Activated T-cell treated with anti-CD3 and anti-CD28 coated beads, Interleukin-2, amount 50 U/mL, for 72 hours (primary cell): ENCODE measurements at places on chromosomes 2 and 18. TPM values are rescaled to one million over a fixed set of nuclear protein-coding genes. Genes with fewer than 3 reads are reported as not detected.

The SLC38A11 gene
- total RNA-seq: not detected

- DNase-seq: no peak
- no peak overlapping the region for H3K4me3 ChIP-seq
- H3K36me3 ChIP-seq: no peaks in the 10 kb centered on the region
- no peak overlapping the region for H3K27ac ChIP-seq
Observed at GRCh38 chr2:180823546-180824141, 156.8 kb upstream of the UBE2E3 start.

GRCh38 chr2:95292623-95293260, 4.4 kb upstream of the KCNIP3 start:
- H3K4me1 ChIP-seq: no peaks in the 10 kb centered on the region
- no peak overlapping the region for H3K27ac ChIP-seq
- peaks cover 2% of the 10 kb centered on the region for H3K36me3 ChIP-seq
- H3K27me3 ChIP-seq: no peaks in the 10 kb centered on the region

The LGALSL gene
- 2.0 TPM for total RNA-seq

- H3K27me3 ChIP-seq: no peaks in the 10 kb centered on the region
- peaks cover 7% of the 10 kb centered on the region for H3K36me3 ChIP-seq
- H3K27ac ChIP-seq: no peak overlapping the region
- no peak for DNase-seq
- no peaks in the 10 kb centered on the region for H3K4me1 ChIP-seq
- no peak overlapping the region for H3K4me3 ChIP-seq
Observed at GRCh38 chr2:135337071-135337470, 193.9 kb downstream of the ZRANB3 start.

The NT5C1B gene
- not detected for total RNA-seq

- H3K4me3 ChIP-seq: no peak overlapping the region
- no peaks in the 10 kb centered on the region for H3K36me3 ChIP-seq
- DNase-seq: no peak
- no peak overlapping the region for H3K27ac ChIP-seq
- peaks cover 10% of the 10 kb centered on the region for H3K27me3 ChIP-seq
- peaks cover 6% of the 10 kb centered on the region for H3K4me1 ChIP-seq
Observed at GRCh38 chr2:234048049-234048448, 2.5 kb upstream of the SPP2 start.

DNA sequence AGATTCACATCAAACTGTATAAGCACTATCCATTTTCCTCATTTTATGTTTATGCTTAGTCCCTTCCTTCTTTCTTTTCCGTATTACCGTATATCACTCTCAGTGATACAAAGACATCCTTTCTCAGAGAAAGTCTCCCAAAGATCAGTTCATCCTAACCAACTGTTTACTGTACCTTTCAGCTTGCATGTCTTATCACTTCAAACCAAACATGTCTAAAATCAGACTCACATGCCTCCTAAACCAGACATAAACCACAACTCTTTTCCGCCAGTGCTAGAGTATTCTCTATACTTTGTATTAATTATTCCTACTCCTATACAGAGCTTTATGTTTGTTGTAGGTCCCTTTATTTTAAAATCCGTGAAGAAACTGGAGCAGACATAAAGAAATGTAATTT, 41.5 kb downstream of the KCMF1 start:
- peaks cover 18% of the 10 kb centered on the region for H3K36me3 ChIP-seq
- H3K27me3 ChIP-seq: no peaks in the 10 kb centered on the region
- H3K4me3 ChIP-seq: peak overlapping the region; percentile 56
- peak overlapping the region; percentile 57 for H3K27ac ChIP-seq

DNA sequence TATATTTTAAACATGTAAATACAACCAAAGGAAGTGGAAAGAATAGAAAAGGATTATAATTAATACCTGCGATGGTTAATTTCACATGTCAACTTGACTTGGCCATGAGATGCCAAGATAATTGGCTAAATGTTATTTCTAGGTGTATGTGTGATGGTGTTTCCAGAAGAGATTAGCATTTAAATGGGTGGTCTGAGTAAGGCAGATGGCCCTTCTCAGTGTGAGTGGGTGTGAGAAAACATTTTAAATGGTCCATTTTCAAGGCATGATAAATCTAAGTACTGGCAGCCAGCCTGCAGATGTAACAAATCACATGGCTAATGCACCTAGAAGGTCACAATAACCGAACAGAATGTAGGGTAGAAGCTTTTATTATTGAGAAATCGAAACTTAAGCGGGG, 99.6 kb upstream of the CDH7 start:
- H3K4me3 ChIP-seq: no peak overlapping the region
- H3K36me3 ChIP-seq: no peaks in the 10 kb centered on the region
- H3K27ac ChIP-seq: no peak overlapping the region
- DNase-seq: no peak

DNA sequence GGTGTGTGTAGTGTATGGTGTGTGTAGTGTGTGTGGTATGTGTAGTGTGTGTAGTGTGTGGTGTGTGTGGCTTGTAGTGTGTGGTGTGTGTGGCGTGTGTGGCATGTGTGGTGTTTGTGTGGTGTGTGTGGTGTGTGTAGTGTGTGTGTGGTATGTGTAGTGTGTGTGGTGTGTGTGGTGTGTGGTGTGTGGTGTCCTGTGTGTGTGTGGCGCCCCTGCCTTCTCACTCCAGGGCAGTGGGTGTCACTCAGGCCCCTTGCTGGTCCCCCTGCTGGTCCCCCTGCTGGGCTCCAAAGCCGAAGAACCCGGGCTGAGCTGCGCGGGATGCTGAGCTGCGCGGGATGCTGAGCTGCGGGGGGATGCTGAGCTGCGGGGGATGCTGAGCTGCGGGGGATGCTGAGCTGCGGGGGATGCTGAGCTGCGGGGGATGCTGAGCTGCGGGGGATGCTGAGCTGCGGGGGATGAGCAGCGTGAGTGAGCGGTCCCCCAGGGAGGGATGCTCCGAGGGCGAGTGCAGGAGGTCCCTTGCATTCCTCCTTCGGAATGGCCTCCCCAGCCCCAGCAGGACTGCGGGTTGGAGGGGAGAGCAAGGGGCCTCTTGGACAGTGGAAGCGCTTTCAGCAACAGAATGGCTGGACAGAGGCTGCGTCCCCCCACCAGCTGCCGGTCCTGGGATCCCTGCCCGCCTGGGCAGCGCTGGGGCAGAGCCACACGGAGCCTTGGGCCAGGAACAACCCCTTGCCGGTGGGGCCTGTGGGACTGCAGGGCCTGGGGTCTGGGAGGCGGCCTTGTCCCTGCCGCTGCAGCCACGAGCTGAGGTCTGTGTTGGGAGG, 3.4 kb upstream of the RTP5 start:
- H3K27ac ChIP-seq: no peak overlapping the region
- H3K4me3 ChIP-seq: no peak overlapping the region
- peaks cover 72% of the 10 kb centered on the region for H3K4me1 ChIP-seq
- DNase-seq: no peak
- peaks cover 35% of the 10 kb centered on the region for H3K27me3 ChIP-seq

The MAP3K20 gene
- total RNA-seq: 10.1 TPM

The TEX44 gene
- not detected for total RNA-seq

DNA sequence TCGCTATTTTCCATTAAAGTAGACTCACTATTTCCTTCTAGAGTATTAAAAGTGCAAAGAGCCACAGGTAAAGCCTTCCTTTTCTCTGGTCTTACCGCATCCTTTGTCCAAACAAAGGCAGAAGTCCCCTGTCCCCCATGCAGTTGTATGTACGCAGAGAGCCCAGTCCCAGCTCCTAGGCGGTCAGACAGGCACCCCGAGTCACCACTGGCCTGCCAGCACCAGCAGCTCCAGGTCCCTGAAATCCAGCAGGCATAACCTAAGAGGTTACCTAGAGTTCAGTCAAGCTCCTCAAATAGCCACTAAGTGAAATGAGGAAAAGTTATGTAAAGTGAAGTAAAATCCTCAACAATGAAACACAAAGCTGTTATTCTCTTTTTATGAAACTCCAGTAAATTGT, 60.4 kb upstream of the TWIST2 start:
- H3K4me1 ChIP-seq: no peaks in the 10 kb centered on the region
- no peak for DNase-seq
- H3K36me3 ChIP-seq: no peaks in the 10 kb centered on the region

DNA sequence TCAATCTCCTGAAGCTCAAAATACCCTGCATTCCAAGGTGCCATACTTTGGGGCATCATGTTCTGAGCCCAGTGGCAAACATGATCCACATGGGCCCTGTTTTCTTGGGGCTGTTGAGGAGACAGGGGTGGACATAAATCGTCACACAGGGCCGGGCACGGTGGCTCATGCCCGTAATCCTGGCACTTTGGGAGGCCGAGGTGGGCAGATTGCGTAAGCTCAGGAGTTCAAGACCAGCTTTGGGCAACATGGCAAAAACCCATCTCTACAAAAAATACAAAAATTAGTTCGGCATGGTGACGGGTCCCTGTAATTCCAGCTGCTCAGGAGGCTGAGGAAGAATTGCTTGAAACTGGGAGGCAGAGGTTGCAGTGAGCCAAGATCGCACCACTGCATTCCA, 13.6 kb upstream of the MSH6 start:
- H3K4me3 ChIP-seq: no peak overlapping the region
- peaks cover 4% of the 10 kb centered on the region for H3K36me3 ChIP-seq
- no peak overlapping the region for H3K27ac ChIP-seq
- DNase-seq: no peak
- H3K27me3 ChIP-seq: no peaks in the 10 kb centered on the region
- H3K4me1 ChIP-seq: peaks cover 9% of the 10 kb centered on the region

- H3K36me3 ChIP-seq: no peaks in the 10 kb centered on the region
- no peak overlapping the region for H3K4me3 ChIP-seq
- H3K4me1 ChIP-seq: no peaks in the 10 kb centered on the region
- H3K27me3 ChIP-seq: peaks cover 27% of the 10 kb centered on the region
- no peak overlapping the region for H3K27ac ChIP-seq
- no peak for DNase-seq
Observed at GRCh38 chr2:109662889-109663288, 48.7 kb downstream of the SOWAHC start.

GRCh38 chr2:43622931-43623451, 14.1 kb upstream of the PLEKHH2 start:
- no peak overlapping the region for H3K4me3 ChIP-seq
- no peak for DNase-seq
- H3K27ac ChIP-seq: no peak overlapping the region

DNA sequence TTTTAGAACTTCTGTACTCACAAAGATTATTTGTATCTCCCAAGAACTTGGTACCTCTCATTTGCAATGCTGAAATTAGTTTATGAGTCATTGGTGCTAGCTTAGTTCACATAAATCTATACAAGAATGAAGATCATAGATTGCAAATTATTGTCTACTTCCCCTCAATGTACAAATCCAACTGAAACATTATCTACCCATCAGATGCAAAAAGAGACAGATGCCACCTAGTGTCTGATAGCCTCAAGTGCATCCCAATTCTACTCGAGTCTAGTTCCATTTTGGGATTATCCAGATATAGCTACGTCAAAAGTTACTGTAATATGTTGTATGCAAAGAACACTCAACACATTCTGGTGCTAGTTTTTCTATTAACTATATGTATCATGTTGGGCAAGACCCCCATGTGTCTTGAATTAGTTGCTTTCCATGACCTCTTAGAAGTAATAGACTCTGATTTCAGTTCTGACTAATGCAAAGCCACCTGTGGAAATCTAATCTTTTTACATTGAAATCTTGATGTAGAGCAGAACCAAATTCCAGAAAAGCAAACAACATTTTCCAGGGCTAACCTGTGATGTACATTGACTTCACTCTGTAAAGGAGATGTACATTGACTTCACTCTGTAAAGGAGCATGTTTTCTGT, 210.0 kb downstream of the RBM43 start:
- no peaks in the 10 kb centered on the region for H3K27me3 ChIP-seq
- no peak overlapping the region for H3K4me3 ChIP-seq
- no peaks in the 10 kb centered on the region for H3K36me3 ChIP-seq
- H3K27ac ChIP-seq: no peak overlapping the region

The TNFAIP6 gene
- not detected for total RNA-seq

DNA sequence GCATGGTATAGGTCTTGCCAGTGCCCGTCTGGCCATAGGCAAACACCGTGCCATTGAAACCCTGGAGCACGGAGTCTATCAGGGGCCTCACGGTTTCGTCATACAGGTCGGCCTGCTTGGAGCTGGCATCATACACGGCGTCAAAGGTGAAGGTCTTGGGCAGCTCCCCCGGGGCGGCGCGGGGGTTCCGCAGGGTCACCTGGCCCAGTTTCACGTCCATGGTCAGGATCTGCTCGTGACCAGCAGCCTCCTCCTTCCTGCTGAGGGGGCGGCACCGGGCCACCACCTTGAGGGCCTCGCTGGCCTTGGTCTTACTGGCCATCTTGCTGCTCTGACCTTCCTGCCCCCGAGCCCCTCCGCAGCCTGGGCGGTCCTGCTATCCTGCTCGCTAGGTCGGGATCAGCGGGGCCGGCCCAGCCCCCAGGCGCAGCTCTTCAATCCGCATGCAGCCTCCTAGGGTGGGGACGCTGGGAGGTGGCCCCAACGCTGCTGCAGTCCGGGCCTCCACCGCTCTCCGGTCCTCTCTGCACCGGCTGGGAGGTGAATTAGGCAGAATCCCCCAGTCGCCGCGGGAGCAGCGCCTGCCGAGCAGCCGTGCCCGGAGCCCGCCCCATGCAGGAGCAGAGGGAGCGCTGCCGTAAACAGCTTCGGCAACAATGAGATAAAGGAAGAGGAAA, 563 bp downstream of the KIF3C start:
- no peaks in the 10 kb centered on the region for H3K36me3 ChIP-seq
- peak; percentile 23 for DNase-seq
- no peaks in the 10 kb centered on the region for H3K27me3 ChIP-seq
- H3K27ac ChIP-seq: no peak overlapping the region
- peaks cover 17% of the 10 kb centered on the region for H3K4me1 ChIP-seq

The IL36A gene
- total RNA-seq: not detected

DNA sequence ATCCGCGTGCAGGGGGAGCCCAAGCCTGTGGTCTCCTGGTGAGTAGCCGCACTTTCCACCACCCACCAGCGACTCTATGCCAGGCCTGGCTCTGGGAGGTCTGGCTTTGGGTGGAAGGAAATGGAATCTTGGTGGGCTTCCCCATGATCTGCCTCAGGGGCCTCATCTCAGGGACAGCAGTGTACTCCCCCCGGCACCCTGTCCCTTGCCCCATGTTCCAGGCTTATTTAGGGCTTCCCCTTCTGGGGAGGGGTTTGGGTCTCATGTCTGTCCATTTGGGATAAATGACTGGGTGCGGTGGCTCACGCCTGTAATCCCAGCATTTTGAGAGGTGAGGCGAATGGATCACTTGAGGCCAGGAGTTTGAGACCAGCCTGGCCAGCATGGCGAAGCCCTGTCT, 27.7 kb downstream of the SPEG start:
- no peaks in the 10 kb centered on the region for H3K36me3 ChIP-seq
- no peak for DNase-seq
- H3K4me1 ChIP-seq: peaks cover 8% of the 10 kb centered on the region
- H3K4me3 ChIP-seq: no peak overlapping the region

GRCh38 chr2:3486047-3487027, 33.0 kb downstream of the ADI1 start:
- no peaks in the 10 kb centered on the region for H3K4me1 ChIP-seq
- H3K36me3 ChIP-seq: peaks cover 1% of the 10 kb centered on the region
- H3K27me3 ChIP-seq: no peaks in the 10 kb centered on the region
- no peak for DNase-seq
- no peak overlapping the region for H3K27ac ChIP-seq
- no peak overlapping the region for H3K4me3 ChIP-seq

DNA sequence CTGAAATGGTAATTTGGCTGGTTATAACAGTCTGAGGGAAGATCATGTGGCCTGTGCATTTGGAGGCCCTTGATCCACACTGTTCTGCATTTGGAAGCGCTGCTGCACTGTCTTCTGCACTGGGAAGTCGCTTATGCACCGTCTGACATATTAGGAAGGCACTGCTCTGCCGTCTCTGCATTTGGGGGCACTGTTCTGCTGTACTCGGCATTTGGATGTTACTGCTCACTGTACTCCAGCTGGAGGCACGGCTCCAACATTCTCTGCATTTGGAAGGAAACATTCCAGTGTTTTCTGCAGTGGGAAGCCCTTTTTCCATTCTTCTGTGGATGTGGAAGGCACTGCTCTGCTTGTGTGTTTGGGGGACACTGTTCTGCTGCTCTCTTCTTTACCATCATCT, 9.6 kb upstream of the PROM2 start:
- no peak for DNase-seq
- H3K4me1 ChIP-seq: no peaks in the 10 kb centered on the region
- H3K27ac ChIP-seq: no peak overlapping the region
- no peak overlapping the region for H3K4me3 ChIP-seq
